ENCODE measurements at places on chromosomes 11 and 22. TPM values are rescaled to one million over a fixed set of nuclear protein-coding genes. Genes with fewer than 3 reads are reported as not detected.

The CD3G gene
- total RNA-seq = not detected

The GGTLC3 gene
- not detected for total RNA-seq

The APOL5 gene
- total RNA-seq = not detected

The CECR2 gene
- under 0.01 TPM for total RNA-seq

The PCF11 gene
- total RNA-seq = 22.2 TPM

The TEX12 gene
- not detected for total RNA-seq

The RHOD gene
- 149 TPM for total RNA-seq

The SMTNL1 gene
- not detected for total RNA-seq

The ALKBH3 gene
- 34.5 TPM for total RNA-seq

The CASP12 gene
- not detected for total RNA-seq

The MRPL21 gene
- 88.7 TPM for total RNA-seq

The IL17REL gene
- not detected for total RNA-seq

The TNNI2 gene
- total RNA-seq = not detected

The OSBP2 gene
- 8.0 TPM for total RNA-seq
